LHCN-M2 (cell line): ENCODE measurements at places on chromosomes 12 and 14. TPM values are rescaled to one million over a fixed set of nuclear protein-coding genes. Genes with fewer than 3 reads are reported as not detected.

The FSCB gene
- total RNA-seq: not detected in 2 replicates

DNA sequence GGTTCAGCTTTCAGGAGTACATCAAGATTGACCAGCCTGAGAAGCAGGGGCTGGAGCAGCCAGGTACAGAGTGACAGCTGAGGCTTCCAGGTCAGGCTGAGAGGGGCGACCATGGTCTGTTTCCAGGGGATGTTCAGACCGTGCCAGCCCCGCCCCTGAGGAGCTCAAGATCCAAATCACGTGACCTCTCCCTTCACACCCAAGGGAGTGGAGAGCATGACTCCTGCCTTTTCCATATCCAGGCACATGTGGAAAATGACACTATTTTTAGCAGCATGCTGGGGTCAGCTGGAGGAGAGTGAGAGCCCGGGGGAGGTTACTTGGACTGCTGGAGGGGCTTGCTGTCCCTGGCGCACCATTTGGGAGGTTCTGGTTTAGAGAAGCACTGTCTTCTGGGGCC lies 92.7 kb downstream of the B4GALNT3 start:
- DNase-seq: no peak

DNA sequence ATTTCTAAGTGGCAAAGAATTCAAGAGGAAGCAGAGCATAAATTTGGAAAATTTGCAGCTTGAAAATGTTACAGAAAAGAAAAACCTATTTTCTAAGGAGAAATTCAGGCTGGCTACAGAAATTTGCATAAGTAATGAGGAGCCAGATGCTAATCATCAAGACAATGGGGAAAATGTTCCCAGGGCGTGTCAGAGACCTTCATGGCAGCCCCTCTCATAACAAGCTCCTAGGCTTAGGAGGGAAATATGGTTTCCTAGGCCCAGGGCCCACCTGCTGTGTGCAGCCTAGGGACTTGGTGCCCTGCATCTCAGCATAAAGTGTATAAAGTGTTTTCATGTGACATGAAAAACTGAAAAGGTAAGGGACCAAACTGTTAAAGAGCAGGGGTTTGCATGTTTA lies 1796.3 kb upstream of the FLRT2 start:
- DNase-seq: no peak

DNA sequence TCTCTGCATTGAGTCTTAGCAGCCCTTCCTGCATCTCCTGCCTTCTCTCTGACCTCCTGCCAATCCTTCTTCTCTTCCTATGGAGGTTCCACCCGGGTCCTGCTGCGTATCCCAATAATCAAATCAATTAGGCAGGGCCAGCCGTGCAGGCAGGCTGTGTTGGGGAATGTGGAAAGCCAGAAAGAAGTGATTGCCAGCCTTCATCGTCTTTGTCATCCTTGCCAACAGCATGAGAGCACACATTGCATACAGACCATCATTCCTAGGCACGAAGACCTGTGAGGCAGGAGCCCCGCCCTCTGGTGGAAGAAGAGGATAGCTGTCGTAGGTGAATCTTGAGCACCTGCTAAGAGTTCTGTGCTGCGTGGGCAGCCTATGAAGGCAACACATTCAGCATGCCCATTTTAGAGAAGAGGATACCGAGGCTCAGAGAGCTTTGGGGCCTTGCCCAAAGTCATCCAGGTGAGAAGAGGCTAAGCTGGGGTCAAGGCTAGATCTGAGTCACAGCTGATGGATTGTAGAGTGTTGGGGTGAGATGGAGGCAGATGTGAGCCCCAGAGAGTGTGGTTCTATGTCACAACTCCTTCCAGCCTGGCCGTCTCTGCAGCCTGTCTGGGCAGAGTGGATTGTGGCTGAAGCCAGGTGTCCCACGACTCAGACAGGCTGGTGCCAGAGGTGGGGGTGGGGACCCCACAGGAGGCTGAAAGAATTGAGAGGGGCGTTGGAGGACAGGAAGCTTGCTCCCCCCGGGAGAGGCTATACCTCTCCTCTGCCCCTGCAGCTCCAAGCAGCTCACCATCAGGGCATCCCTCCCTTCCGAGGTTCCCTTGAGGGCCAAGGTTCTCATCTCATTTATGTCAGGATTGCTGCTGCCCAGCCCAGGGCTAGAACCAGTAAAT lies 12.7 kb downstream of the C14orf132 start:
- no peak for DNase-seq

DNA sequence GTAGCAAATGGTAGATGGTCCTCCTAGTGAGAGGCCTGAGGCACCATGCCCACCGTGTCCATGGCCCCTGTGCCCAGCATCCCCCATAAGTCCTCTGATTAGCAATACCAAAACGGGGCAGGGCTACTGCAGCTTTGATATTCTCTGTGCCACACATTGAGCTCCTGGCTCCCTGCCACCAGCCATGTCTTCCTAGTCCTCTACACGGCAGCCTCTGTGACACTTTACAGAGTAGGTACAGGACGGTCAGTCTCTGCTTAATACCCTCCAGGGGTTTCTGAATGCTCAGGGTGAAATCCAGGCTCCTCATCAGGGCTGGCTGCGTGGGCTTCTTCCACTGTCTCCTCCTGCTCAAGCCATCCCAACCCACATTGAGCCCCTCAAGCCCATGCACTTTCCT lies 8.0 kb downstream of the RBM19 start:
- DNase-seq: no peak

DNA sequence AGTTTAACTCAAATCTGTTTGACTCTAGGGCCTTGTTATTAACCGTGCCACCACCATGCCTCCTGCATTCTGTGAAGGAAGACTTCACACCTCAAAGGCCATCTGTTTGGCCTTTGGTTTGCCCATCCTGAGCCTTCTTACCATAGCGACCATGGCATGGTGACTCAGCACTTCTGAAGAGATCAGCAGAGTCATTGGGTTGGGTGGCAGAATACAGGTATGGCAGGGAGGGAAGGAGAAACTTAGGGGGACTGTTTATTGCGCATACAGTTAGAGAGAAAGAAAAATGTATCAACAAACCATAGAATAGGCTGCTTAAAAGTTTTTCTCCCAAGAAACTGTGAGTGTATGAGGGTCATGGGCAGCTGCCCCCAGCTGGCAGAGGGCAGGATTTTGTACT lies 49.2 kb downstream of the DAD1 start:
- no peak for DNase-seq

DNA sequence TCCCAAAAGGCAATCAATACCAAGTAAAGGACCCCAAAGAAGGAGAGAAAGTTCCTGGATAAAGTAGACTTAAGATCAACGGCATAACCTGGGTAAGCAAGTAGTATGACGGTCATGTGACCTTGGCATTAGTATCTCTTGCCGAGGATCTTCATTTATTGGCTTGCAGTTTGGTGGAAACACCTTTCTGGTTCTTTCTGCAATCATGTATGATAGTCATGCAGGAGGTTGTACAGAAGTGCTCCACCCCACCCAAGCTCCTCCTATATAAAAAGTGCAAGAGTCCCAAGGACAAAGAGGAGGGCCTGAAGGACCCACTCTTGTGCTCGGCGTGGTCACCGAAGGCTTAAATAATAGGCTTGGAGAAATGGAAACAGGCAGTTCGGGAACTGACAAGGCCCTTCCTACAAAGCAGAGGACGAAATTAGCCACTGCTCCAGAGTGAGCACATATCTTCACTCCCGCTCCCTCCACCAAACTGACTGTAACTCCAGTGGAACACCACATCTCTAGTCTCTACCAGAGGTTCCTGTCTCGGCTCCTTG lies 750 bp downstream of the CS start:
- DNase-seq: no peak

DNA sequence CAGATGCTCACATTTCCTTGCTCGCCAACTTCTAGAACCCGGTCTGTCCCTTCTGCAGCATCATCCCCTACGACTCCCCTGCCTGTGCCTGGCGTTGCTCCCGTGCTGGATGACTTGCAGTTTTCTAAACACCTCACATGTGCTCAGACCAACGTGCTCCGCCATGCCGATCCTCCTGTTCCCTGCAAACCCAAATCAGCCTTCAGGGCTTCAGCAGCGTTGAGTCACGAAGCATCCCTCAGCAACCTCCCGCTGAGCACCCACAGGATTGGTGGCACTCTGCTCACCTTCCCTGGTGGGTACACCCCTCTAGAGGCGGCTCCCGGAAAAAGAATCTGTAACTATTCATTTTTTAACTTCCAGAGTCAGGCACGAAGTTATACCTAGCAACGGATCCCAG lies 2.8 kb upstream of the PIWIL1 start:
- no peak for DNase-seq
